T-helper 22 cell (primary cell): ENCODE measurements at places on chromosomes 16 and 17.

DNA sequence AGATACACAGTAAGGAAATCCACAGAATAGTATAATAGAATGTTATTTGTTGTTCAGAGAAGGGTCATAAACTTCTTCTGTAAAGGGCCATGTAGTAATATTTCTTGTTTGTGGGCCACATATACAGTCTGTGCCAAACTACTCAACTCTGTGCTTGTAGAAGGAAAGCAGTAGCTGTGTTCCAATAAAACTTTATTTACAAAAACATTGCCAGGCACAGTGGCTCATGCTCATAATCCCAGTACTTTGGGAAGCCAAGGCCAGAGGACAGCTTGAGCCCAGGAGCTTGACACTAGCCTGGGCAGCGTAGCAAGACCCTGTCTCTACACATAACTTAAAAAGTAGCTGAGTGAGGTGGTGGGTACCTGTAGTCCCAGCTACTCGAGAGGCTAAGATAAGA lies 612.8 kb upstream of the PSMD7 start:
- DNase-seq: no peak

- no peak for DNase-seq
Measured at GRCh38 chr17:17213775-17214174, 7.6 kb upstream of the PLD6 start.

DNA sequence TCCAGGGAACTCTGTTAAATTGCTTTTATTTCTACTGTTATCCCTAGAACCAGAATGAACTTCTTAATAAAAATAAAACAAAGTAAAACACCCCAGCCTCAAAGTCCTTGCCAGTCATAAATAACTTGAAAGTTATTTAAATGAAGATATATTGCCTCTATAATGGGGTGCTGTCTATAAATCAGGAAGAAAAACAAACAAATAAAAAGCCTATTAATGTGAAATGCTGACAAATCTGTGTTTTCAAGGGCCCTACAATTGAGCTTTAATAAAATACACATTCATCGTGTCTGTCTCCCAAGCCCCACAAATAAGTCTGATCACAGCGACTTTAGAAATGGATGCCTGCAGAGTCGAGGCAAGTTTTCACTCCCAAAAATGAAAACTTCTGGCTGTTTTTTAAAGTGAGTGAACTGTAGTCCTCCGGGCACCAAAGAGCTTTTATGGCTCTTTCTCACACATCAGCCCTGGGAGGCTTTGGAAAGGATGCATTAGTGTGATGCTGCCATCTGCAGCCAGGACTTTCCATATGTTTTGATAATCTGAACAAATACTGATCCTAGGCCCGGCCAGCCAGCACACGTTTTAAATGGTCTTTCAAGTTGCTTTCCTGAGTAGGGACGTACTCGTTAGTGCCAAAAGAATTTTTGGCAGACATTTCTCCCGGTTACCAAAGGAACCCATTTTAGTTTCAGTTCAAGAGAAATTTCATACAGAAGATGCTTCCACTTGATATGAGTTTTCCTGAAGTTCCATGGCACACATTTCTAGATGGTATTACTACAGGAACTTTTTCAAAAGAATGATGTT lies 16.3 kb downstream of the NACA2 start:
- DNase-seq: no peak

- no peak for DNase-seq
Measured at GRCh38 chr17:79953335-79953734, 82.3 kb downstream of the TBC1D16 start.

DNA sequence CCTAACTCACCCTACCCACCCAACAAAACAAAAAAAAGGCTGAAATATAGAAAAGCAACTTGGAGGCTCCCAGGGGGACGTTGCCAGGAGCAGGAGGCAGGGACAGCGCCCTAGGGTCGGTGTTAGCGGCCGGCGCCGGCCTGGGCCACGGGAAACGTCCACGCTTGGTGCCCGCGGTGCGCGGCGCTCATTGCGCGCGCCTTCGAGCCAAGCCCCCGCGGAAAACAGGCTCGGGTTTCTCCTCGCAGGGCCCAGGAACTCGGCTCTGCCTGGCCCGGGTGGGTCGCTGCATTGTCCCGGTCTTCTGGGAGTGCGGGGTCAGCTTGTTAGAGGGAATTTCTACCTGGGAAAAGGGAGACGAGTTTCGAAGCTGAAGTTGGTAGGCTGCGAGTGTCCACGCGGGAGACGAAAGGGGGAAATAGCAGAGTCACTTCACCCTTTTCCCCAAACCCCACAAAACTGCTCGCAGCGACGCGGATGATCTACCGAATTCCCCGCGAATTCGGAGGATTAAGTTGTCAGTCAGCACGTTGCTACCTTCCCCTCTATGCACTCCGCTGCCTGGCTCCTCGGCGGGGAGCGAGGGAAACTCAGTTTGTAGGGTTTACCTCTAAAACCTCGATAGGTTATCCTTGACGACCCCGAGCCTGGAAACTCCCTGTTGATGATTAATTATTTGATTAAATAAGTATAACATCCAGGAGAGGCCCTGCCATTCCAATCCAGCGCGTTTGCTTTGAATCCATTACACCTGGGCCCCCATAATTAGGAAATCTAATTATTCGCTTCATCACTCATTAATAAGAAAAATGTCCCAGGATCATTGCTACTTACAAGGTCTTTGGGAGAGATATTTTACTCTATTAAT lies 751 bp upstream of the FOXC2 start:
- no peak for DNase-seq

GRCh38 chr17:68790492-68790891 lies 164.7 kb downstream of the ABCA8 start:
- DNase-seq: no peak

DNA sequence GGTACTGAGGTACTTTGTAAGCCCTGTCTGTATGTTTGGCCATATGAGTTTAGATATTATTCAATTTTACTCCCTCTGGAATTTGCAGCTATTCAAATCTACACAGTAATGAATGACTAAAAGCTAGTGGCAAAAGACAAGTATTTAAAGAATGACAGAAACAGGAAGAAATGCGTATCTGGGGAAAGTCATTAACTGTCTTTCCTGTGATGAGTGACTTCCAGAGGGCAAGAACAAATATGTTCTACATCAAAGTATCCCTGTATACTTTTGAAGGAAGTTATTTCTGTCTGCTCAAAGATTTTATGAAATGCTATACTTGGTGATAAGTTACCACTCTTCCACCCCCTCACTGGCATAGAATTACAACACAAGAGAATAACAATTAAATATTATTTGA lies 489.3 kb upstream of the SOX9 start:
- no peak for DNase-seq

DNA sequence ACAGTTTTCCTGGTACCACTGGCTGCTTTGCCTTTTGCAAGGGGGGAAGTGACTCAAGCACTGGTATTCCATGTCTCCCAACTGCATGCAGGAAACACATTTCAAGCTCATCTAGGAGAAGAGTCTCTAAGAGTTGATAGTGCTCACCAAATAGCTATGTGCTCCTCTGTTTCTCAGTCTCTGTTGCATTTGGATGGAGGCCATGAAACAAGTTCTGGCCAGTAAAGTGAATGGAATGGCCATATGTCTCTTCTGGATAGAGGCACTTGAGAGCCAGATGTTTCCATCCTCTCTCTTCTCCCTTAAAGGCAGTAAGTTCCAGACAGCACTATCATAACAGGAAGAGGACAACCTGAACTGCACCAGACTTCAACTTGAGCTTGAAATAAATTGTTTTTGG lies 60.6 kb downstream of the C16orf82 start:
- no peak for DNase-seq

DNA sequence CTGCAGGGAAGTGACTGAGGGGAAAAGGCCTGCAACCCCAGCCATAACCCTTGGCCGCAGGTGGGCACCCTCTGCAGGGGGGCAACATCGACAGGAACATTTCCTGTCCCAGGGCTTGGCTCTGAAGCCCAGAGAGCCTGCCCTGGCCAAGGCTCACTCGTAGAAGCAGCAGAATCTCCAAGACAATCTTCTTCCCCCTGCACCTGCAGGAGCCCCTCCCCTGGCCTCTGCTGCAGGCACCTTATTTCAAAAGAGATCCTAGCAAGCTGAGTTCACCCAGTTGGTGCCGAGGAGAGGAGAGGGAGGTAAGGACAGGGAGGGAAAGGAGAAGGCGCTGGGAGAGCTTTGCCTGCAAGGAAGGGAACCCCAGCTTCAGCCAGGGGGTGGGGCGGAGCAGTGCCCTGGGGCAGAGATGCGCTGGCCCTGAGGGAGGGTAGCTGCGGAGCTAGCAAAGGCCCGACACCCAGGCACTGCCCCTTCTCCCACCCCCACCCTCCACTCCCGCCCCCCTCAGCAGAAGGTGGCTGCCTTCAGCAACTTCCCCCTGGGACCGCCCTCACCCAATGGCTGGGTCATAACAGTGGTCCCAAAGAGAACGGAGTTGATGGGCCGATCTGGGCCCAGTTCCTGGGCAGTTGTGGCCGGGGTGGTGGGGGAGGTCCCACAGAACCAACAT lies 104.3 kb upstream of the TNRC6C start:
- DNase-seq: no peak

GRCh38 chr17:79804856-79805696 lies 8.2 kb upstream of the CBX8 start:
- no peak for DNase-seq

- no peak for DNase-seq
Measured at GRCh38 chr17:27502526-27503324, 46.5 kb downstream of the KSR1 start.

DNA sequence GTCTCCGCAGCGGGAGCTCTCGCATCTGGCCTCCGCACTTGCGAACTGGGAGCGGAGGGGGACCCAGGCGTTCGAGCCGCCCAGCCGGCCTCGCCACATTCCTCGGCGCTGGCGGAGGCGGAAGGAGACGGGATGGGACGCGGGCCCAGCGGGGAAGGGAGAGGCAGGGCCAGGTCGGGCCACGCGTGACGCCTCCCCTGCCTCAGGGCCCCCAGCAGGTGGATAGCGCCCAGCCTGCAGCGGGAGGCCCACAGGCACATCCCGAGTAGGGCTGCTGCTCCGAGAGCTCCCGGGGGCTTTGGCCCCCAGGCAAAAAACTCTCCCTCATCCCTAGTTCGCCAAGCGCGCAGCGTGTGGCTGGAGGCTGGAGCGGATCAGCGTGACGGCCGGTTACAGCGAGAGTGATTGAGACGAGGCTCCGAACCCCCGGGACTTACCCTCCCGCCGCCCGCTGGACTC lies 800 bp downstream of the PLEKHH3 start:
- DNase-seq: no peak

DNA sequence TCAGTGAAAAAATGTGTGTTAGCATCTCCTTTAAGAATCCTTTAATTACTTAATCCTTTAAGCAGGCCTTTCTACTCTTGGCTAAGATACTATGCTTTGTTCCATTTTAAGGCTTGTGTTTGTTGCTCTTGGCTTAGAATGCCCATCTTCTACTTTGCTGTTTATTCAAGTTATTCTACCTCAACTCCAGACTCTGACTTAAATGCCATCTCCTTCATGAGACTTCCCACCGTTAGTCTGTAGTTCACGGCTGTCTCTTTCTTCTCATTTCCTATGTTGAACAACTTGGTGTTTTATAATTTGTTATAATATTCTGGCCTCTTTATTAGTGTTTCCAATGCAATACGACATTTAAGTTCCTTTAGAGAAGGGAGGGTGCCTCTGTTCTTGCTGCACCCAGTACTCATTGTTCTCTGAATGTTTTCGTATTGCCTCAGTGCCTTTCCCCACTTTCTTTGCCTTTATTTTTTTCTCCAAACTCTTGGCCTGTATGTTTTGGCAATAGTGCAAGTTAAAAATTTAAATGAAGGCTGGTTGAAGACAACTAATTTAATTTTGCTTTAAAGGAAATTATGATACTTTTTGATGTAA lies 6.1 kb upstream of the KRT10 start:
- no peak for DNase-seq

DNA sequence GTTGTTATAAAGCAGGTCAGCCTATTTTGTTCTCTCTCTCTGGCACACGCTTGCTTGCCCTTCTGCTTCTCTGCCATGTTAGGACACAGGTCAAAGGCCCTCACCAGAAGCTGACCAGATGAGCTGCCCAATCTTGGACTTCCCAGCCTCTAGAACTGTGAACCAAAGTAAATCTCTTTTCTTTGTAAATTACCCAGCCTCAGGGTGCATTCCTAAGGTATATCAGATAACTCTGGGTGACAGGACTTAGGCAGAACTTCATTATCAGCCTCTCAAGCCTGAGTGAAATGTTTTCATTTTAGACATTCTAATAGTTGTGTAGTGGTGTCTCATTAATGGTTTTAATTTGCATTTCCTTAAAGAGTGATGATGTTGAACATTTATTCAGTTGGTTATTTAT lies 124.3 kb downstream of the CDRT15L2 start:
- no peak for DNase-seq

DNA sequence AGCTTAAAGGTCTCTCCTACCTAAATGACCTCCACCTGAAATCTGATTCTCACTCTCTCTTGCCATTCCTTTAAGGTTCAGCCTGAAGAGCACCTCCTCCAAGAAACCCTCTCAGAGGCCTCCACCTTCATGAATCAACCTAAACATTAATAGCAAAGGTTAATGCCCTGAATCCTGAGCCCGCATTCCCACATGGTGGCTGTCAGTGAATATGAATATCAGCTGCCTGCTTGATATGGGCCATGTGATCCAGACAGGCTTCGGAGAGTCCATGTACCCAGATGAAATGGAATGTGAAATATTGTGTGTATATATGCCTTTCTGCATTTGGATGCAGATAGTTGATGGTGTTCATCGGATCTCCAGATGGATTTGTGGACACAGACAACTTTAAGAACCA lies 317.5 kb downstream of the TOX3 start:
- no peak for DNase-seq

DNA sequence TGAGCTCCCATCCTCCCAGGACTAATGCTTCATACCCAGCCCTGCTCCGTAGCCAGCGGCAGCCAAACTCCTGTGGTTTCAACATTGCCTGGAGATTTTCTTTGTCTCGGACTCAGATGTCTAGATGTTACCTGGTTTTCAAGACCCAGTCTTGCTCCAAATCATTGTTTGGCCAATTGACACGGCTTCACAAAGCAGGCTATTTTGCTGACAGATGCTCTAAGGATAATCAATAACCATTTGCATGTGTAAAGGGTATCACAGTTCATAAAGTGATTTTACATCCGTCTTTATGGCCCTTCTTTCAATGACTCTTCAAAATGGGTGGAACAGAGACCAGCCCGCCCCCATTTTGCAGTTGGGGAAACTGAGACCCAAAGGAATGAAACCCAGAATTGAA lies 153.4 kb downstream of the SALL1 start:
- no peak for DNase-seq

- DNase-seq: no peak
Measured at GRCh38 chr17:49925921-49926320, 43.1 kb upstream of the DLX4 start.

DNA sequence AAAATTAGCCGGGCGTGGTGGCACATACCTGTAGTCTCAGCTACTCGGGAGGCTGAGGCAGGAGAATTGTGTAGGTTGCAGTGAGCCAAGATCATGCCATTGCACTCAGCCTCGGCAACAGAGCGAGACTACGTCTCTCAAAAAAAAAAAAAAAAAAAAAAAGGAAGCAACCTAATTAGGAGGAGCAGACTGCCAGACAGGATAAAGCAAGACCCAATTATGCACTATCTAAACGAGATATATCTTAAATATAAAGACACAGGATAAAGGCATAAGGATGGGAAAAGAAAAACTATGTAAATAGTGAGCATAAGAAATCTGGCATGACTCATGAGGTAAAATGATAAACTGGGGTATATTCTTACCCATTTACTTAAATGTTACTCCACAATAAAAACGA lies 4.9 kb downstream of the TXNDC11 start:
- no peak for DNase-seq
